ENCODE measurements at places on chromosomes 13 and 19.

GRCh38 chr13:39684531-39685137, 29.2 kb downstream of the COG6 start:
- DNase-seq: no peak

DNA sequence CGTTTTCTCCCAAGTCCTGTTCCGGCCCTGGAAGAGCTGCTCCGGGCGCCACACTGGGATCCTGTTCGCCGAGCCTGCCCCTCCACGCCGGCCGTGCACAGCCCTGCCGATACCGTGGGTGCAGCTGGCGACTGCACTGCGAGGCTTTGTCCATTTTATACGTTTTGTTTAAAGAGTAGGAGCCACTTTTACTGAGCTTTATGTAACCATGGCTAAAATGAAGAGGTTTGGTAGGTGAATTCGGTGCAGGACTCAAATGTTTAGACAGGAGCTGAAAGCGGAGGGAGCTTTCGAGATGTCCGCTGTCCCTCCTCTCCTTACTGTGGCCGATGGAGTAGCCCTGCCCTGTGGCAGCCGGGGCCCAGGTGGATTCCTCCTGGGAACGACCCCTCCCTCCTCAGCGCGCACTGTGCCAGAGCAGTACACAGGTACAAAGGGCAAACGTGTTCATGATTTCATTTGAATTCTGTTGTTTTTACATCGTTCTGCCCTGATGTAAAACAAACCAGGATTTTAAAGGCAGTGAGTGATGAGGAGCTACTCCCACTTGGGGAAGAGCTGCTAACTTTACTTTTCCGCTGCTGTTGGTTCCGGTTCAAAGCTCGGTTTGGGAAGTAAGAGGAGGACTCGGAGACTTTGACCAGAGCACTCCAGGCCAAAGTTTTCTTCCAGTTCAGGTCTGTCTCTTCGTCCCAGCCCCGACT, 1.7 kb downstream of the COL4A2 start:
- no peak for DNase-seq

DNA sequence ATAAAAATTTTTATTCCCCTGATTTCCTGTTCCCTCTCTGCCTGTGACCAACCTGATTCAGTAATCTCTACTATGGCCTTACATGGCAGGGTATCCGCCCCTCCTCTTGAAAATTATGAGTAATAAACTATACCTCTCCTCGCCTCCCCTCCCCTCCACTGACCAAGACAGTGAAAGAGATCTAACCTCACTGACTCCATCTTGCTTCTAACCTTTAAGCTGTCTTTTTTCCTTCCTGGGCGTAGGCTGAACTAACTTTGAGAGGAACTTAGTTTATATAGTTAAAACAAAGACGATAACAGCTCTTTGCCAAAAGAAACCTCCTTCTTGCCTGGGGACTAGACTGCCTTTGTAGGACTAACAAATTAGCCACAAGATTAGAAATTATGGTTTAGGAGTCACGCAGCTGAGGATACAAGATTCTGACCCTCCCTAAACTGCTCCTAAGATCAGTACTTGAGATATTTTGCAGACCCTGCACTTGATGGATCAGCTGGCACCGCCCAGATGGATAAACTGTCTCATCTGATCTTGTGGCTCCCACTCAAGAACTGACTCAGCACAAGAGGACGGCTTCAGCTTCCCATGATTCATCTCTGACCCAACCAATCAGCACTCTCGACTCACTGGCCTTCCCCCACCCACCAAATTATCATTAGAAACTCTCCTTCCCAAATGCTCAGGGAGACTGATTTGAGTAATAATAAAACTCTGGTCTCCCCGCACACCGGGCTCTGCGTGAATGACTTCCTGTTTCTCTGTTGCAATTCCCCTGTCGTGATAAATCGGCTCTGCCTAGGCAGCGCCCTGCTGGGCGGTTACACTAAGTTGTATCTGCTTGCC, 187.1 kb downstream of the TDRD3 start:
- no peak for DNase-seq

DNA sequence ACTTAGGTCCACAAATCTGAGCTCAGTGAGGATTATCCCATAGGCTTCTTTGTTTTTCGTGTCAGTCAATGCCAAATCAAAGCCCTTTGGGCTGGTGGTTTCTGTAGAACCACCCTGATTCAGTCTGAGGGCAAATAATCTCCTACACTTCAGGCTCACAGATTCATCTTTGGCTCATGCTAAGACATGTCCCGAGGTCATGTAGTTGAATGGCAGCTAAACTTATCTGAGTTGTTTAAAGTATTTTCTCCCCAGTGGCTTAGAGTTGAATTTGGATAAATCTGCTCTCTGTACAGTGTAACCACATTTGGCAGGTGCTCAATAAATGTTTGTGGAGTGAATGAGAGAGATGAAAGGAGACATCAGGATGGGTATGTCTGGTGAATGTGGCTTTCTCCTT, 13.1 kb upstream of the SLC25A42 start:
- no peak for DNase-seq

- DNase-seq: no peak
Observed at GRCh38 chr13:52695856-52696255, 43.2 kb downstream of the SUGT1 start.

- DNase-seq: no peak
Observed at GRCh38 chr13:51922771-51923480, 61.2 kb downstream of the CCDC70 start.

DNA sequence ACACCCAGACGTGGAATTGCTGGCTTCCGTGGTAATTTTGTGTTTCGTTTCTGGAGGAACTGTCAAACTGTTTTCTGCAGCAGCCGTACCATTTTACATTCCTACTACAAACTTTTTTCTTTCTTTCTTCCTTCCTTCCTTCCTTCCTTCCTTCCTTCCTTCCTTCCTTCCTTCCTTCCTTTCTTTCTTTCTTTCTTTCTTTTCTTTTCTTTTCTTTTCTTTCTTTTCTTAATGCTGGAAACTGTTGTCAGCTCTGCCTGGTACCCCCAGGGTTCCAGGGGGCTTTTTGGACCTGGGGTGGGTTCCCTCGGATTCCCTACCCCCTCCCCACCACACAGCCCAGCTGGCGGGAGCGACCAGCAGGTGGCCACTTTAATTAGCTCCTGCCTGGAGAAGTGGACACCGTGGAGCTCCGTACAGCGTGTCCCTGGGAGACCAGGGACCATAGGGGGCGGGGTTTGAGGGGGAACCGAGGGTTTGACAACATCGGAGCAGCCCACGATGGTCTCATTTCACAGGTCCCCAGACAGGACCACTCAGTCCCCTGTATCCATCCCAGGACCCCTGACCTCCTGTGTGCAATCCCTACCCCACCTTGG, 24.4 kb downstream of the CELF5 start:
- no peak for DNase-seq

Data from stimulated activated CD8-positive, alpha-beta memory T cell treated with anti-CD3 and anti-CD28 coated beads, Interleukin-4, amount 100 ng/mL, for 1 hour (primary cell).